Left forelimb (tissue), 1 donor: ENCODE measurements at places on chromosomes 1 and 21.

DNA sequence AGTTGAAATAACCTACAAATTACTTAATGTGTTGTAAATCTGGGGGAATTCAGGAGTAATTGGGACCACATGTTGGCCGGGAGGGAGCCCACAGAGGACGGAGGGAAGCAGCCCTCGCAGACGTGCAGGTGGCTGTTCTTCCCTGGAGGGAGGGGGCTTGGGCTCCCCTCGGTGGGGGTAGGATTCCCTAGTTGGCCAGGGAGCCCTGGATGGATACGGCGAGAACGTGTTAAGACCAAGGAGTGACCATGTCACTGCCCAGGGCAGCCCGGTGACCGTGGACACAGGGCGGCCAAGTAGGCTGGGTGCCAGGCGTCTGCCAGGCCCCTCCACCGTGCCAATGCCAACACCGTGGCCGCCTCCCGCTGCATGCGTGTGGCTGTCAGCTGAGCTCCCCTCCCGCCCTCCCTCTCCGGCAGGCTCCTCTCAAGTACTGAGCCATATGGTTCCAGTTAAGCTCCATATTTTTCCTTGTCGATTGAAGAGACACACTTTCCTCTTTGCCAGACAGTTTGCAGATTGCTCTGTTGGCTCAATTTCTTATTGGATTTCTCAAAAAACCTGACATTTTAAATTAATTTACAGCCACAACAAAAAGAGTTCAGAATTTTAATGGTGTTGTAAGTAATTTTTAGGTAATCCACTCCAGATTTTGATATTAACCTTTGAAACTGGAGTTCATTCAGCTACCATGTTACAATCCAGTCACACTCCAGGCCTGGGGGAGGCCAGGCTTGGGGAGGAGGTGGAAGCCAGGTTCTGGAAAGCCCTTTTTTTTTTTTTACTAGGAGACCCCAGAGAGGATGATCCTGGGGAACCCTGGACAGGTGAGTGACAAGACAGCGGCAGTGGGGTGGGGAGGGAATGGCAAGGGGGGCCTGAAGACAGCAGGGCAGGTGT is 71.2 kb downstream of the CASZ1 start:
- DNase-seq, result peak; percentile 72

DNA sequence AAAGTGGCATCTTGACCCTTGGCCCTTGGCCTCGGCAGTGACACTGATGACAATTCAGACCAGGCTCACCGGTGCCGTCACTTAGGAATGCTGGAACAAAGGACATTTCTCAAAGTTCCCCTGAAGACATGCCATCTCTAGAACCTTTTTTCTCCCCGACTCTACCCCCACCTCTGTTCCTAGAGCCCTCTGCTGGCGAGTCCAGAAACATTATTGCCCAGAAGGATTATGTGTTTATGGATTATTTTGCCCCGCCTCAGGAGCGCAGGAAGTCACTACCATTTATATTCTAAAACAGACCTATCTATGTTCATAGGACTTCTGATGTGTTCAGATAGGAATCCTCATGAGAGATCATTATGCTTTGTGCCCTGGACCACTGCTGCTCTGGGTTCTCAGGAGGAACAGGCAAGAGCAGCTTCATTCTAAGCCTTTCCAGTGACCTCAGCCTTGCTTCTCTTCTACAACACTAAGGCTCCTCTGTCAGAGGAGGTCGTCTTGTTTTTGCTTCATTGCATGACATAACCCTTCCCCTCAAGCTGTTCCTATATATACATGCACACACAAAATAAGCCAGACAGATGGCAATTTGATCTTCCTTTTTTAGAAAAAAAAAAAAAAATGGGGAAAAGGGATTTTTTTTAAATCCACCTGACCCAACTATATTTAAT is 12.4 kb upstream of the SHISA4 start:
- DNase-seq, result no peak

DNA sequence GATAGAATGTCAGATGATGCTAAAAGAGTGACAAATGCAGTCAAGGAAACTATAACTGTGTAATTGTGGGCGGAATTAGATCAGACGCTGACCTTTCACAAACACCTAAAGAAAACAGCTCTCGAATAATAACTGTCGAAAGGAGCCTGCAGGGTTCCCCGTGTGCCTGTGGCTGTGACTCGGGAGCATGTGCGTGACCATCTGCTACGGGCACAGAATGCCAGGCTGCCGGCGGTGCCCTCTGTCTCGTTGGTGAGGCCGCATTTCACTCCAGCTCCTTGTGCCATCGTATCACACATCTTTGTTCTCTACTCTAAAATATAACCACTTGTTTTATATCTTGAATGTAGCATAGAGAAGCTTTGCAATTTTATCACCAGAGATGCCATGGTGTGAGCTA is 267.8 kb upstream of the FMN2 start:
- DNase-seq, result no peak

GRCh38 chr1:1219341-1219740 is 5.4 kb upstream of the TNFRSF4 start:
- no peak for DNase-seq

DNA sequence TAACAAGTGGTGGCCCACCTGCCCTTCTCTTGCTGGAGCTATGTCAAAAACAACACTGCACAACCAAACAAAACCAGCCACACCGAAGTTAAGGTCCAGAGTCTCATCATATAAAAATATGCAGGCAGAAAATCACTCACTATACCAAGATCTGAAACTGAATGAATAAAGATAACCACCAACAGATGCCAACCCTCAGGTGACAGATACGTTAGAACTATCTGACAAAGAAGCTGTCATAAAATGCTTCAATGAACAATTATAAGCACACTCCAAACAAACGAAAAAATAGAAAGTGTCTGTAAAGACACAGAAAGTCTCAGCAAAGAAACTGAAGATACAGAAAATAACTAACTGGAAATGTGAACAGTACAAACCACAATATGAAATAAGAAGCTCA is 14.0 kb downstream of the ZNF496 start:
- no peak for DNase-seq

DNA sequence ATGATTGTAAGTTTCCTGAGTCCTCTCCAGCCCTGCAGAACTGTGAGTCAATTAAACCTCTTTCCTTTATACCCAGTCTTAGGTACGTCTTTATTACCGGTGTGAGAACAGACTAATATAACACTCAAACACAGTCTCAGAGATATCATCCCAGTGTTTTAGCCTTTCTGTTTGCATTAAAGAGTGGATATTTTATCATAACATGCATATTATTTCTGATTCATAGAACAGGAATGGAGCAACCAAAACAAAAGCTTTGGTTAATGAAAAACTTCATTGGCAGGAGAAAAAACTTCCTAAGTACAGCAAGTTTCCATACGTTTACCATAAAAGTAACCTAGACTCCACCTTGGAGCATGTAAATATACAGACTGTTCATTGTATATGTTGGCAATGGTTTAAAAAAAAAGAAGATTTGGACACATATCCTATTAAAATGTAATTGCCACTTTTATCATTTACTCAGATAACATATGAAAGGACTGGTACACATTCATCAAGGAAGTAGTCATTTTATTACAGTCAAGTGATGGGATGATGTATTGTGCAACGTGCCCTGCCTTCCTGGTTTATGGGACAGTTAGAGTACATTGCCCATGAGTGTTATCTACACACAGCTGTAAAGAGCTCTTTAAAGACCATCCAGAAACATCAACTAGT is 144.8 kb downstream of the ETS2 start:
- DNase-seq, result no peak

DNA sequence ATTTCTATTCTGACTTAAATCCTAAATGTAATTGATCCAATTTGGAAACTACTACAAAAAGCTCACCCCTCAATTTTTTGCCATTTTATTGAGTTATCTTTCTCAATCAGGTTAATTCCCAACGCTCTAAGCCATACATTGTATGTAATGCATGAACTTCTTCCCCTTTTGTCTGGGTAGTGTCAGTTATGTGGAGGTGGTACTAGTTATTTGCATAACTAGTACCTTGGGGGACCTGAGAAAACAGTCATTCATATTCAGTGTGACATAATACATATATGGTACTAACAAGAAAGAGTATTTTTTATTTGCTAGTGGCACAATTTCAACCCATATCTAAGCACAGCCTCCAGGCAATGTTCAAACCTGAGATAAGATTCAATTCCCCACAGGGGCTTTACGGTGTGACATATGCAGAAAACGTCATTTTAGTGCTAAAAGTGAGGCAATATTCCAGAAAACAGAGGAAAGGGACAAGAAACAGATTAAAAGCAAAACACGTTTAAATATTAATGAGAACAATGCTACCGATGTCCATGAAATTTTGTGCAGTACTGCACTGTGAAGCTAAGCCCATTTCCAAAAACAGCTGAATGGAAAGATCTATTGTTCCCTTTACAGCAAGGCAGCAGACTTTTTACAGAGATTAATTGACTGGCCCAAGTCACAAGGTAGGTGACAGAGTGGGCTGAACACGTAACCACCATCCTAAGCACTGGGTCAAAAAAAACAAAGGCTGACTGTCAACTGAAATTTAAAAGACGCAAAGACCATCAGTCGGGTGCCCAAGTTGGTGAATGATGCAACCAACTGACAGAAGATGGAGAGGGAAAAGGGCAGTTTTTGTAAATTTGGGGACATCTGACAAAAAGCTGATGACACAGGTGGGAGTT is 1.4 kb downstream of the HLCS start:
- DNase-seq, result no peak

GRCh38 chr1:196078691-196079090 is 529.5 kb downstream of the KCNT2 start:
- DNase-seq, result no peak

DNA sequence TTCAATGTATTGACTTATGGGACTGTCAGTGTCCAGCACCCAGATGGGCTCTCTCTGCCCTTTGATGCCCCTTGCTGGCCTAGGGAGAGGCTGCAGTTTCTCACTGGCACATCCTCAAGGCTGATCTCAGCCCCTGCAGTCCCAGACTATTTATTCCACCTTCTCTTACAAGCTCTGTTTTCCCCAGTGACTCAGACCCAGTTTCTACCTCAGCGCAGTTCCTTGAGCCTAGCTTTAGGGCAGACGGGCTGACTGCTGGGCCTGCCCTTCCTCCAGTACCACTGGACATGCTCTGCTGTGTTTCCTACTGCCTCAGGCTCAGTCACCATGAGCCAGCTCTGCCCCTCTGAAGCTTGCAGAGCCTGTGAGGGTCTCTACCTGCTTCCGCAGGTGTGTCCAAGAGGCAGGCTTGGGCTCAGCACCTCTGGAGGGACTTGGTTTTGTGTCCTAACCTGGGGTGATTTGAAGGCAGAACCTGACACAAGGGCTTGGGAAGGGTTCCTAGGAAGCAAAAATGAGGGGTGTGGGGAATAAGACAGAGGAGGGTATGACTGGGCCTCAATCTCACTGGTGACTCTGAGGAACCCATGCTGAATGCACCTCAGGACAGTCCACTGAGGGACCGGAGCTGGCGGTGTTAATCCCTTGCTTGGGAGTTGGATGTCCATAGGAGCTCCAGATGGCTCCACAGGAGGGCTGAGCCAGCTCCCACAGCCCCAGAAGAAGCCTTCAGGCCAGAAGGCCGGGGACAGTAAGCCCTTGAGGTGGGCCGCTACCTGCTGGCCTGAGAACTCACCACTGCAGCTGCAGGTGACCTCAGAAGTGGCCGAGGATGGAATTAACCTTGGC is 689.9 kb downstream of the MATN1 start:
- DNase-seq, result no peak

DNA sequence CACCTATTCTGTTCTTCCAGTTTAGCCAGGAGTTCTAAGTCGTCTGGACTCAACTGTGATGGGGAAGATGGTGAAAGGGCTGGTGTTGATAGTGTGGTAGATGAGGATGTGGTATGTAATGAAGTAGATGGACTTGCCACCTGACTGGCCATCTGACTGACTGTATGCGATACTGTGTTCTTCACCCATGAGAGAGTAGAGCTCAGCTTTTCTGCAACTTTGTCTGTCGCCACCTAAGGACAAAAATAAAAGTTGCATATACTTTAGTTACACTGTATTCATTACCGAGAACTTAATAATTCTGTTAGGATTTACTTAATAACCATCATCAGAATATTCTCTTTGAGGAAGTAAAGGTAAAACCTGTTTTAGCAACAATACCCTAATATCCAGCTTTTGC is 48.5 kb downstream of the EVI5 start:
- no peak for DNase-seq
